EH (cell line): ENCODE measurements at places on chromosomes 16 and 17.

DNA sequence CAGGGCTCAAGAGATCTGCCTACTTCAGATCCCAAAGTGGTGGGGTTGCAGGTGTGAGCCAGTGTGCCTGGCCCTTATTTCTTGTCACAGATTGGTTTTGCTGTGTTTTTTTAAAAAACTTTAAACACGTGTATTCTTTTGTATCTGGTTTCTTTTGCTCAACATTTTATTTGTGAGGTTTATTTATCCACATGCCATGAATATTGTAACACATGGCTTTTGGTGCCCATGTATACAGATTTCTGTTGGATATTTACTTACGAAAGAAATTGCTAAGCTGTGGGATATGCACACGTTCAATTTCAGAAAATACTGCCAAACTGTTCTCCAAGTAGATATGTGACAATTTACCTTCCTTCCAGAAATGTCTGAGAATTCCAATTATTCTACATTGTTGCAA is 18.7 kb upstream of the IL34 start:
- DNase-seq: no peak

DNA sequence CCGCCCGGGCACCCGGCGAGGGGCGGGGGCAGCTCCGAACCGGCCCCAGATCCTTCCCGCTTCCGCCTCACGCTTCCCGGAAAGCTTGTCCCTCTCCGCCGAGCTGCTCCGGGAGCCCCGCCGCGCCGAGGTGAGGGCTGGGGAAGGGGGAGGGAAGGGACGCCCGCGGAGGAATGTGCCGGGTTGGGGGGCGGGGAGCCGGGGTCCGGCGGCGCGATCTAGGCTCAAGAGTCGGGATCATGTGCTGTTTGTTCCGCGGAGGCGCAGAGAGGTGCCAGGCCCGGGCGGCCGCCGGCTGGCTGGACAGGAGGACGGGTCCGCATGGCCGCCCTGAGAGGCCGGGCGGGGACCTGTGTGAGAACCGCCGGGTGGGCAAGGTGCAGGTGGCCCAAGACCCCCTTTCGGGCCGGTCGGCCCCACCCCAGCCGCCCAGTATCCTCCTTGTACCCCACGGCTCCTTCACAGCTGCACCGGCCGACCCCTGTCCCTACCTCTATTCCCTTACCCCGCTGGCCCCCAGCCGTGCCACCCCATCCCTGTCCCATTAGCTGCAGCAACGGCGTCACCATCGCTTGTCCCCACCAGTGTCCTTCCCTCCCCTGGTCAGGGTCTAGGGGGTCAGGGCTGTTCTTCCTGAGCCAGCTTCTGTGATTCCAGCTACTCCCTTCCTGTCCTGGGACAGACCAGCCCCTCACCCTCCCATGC is 429 bp downstream of the KIF1C start:
- peak; percentile 20 for DNase-seq

- DNase-seq: no peak
These were observed 90.9 kb upstream of the CDH11 start for GRCh38 chr16:65212791-65213190.

DNA sequence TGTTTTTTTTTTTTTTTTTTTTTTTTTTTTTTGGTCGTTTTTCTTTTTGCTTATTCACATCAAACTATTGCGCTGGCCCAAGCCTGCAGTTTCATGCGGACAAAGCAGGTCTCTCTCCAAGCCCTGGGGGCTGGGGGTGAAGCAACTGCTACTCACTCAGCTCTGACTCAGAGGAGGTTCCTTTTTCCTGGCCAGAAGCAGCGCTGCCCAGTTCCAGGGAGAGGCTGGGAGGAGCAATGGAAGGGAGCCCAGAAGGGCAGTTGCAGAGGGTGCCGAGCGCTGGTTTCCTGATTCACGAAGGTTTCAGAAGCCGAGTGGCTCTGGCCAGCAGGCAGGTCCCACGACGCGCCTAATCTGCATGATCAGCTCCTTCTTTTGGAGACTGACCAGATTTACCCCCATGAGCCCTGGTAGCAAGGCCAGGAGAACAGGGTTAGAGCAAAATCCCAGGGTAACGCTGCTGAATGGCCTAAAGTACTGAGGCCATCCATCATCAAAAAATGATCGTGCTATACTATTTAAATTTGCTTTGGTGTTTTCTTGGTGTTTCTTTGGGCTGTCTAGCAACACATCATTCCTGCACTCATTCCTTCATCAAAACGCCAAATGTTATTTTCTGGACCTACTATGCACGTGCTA is 144.7 kb upstream of the SOX9 start:
- peak; percentile 98 for DNase-seq

DNA sequence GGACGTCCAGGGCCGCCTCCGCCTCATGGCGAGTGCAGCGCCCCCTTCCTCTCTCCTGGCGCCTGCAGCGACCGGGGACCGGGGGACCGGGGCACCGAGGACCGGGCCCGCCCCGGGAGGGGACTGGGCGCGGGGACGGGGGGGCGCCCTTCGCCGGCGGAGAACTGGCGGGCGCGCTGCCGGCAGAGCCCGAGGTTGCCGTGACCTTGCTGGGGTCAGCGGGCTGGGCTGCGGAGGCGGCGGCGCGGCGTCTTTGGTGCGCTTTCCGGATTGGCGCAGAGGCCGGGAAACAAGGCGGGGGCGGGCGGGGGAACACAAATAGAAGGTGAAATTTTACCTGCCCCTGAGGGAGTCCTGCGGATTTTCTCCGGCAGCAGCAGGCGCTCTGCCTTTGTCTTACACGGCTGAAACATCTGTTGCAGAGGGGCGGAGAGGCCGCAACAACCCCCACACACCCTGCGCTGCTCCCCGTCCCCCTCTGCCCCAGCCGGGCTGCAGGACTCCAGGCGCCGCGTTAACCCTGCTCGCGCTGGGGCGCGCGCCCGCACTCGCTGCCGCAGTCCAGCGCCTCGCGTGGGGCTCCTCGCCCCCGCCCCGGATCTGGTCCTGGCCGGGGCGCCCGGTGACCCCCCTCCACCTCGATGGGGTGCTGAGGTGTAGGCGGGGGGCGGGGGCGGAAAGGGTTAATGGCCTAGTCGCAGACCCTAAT is 53.5 kb downstream of the SREBF1 start:
- no peak for DNase-seq

DNA sequence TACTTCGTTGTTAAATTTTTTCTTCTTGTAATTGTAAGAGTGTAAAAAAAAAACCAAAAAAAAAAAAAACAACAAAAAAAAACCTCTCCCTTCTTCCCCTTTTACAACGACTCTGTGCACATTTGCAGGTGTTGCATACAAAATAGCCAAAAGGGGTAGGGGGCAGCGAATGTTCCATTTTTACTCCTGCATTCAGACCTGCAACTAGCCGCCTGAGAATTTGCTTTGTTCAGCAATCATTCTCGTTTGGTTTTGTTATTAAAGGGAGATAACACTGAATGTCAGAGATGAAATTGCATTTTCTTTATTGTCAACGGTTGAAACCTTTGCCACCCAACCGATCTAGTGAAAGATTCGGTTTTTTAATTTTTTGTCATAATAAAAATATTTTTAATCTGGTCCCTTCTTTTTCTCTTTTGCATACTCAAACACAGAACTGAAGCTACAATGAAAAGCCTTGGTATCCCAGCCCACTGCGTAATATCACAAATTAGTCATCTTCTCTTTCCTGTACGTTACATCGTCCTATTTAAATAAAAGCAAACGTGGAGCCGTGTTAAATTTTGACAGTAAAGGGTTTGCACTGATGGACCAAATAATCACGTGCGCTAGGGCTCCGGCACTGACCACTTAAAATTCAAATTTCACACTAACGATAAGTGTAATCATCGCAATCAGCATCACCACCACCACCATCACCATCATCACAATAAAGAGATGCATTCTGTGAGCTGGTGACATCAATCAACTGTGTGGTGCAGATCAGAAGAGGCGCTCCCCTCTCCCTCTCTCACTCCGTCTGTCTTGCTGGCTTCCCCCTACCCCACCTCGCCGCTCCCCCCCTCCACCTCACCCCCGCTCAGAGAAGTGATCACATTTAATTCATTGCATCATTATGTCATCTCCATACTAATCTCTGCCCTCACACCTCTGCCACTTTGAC is 406.2 kb upstream of the PSMD7 start:
- DNase-seq: no peak
